Activated CD4-positive, alpha-beta T cell treated with anti-CD3 and anti-CD28 coated beads, Interleukin-2, amount 10 ng/mL, durations not matched to agents 7 days and 5 days (primary cell): ENCODE measurements at places on chromosomes 6 and 20. TPM values are rescaled to one million over a fixed set of nuclear protein-coding genes. Genes with fewer than 3 reads are reported as not detected.
A peak's percentile ranks its signal among the peaks of the same experiment; 100 is the strongest.

DNA sequence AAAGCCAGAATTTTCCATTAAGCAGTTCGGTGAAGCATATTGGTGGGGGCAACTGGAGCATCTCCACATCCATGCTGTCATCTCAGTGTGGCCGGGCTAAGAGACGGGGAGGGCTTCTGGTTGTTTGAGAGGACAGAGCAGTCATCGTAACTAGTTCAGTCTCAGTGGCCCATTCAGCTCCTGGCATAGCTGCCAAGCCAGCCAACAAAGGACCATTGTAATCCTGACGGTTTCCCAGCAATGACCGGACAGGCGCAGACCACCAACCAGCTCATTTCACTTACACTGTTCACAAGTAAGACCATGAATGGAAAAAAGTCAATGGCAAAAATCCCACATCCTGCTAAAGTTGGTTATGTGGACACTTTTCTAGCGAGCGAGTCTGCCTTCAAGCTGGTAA is 14.9 kb upstream of the HDDC2 start:
- no peaks in the 10 kb centered on the region for H3K36me3 ChIP-seq
- no peak overlapping the region for H3K27ac ChIP-seq
- no peaks in the 10 kb centered on the region for H3K4me1 ChIP-seq
- H3K4me3 ChIP-seq, result no peak overlapping the region

DNA sequence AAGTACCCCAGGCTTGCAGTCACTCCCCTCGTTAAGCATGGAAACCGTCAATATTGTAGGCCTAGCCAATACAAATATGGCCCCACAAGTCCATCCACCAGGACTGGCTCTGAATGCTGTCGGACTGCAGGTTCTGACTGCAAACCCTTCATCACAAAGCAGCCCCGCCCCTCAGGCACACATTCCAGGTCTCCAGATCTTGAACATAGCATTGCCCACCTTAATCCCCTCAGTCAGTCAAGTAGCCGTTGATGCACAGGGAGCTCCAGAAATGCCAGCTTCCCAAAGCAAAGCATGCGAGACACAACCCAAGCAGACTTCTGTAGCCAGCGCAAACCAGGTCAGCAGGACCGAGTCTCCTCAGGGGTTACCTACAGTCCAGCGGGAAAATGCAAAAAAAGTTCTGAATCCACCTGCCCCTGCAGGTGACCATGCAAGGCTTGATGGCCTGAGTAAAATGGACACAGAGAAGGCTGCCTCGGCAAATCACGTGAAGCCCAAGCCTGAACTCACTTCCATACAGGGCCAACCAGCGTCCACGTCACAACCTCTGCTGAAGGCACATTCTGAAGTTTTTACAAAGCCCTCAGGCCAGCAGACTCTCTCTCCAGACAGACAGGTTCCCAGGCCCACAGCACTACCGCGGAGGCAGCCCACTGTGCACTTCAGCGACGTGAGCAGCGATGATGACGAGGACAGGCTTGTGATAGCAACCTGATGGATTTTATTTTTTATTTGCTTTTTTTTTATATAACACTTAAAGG is 126.2 kb upstream of the EDN1 start:
- H3K4me3 ChIP-seq, result no peak overlapping the region
- H3K27ac ChIP-seq, result peak overlapping the region; percentile 66
- H3K36me3 ChIP-seq, result peaks cover 28% of the 10 kb centered on the region
- H3K27me3 ChIP-seq, result no peaks in the 10 kb centered on the region
- peaks cover 25% of the 10 kb centered on the region for H3K4me1 ChIP-seq

GRCh38 chr20:44720997-44721784 is 6.0 kb downstream of the CCN5 start:
- H3K27ac ChIP-seq, result no peak overlapping the region
- H3K4me1 ChIP-seq, result no peaks in the 10 kb centered on the region
- H3K4me3 ChIP-seq, result no peak overlapping the region
- H3K27me3 ChIP-seq, result no peaks in the 10 kb centered on the region

DNA sequence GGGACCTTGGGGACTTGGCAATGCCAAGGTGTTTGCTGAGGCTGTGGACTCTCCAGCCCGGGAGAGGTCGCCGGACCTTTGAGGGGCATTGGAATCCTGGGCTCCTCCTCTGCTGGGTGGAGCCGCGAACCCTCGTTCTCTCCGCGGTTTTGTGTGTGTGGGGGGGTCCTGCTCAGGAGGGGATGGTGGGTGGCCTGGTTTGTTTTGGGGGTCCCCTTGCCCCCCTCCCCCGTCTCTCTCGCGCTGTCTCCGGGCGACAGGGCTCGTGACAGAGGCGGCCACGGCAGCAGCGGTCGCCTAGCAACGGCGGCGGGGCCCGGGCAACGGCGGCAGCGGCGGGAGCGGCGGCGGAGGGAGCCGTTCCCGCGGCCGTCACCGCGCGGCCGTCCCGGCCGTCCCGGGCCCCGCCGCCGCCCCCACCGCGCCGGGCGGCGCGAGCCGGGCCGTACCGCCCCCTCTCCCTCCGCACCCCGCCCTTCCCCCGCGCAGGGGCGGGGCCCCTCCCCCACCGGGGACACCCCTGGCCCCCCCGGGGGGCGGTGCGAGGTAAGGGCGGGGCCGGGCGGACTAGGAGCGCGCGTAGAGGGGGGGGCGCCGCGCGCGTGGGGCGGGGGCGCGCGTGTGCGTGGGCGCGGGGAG is 7.8 kb downstream of the SYNGAP1 start:
- peaks cover 86% of the 10 kb centered on the region for H3K4me1 ChIP-seq
- peak; percentile 64 for DNase-seq
- peak overlapping the region; percentile 88 for H3K4me3 ChIP-seq
- H3K27ac ChIP-seq, result peak overlapping the region; percentile 90
- H3K36me3 ChIP-seq, result peaks cover 21% of the 10 kb centered on the region

GRCh38 chr6:32213649-32214048 is 10.2 kb downstream of the NOTCH4 start:
- no peak overlapping the region for H3K4me3 ChIP-seq
- H3K36me3 ChIP-seq, result no peaks in the 10 kb centered on the region
- no peak for DNase-seq
- H3K4me1 ChIP-seq, result no peaks in the 10 kb centered on the region
- H3K27ac ChIP-seq, result no peak overlapping the region

DNA sequence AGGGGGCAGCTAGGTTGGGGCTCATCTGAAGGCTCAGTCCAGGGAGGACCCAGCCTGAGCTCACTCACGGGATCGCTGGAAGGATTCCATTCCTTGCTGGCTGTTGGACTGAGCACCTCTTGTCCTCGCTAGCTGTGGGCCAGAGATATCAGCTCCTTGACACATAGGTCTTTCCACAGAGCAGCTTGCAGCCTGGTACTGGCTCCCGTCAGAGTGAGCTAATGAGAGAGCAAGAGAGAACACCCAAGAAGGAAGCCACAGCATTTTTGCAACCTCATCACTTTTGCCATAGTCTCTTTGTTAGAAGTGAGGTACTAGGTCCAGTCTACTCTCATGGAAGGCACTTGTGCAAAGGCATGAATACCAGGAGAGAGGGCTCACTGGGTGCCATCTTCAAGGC is 179.9 kb downstream of the CDC5L start:
- H3K27ac ChIP-seq, result no peak overlapping the region
- H3K4me3 ChIP-seq, result no peak overlapping the region
- DNase-seq, result no peak
- no peaks in the 10 kb centered on the region for H3K36me3 ChIP-seq

DNA sequence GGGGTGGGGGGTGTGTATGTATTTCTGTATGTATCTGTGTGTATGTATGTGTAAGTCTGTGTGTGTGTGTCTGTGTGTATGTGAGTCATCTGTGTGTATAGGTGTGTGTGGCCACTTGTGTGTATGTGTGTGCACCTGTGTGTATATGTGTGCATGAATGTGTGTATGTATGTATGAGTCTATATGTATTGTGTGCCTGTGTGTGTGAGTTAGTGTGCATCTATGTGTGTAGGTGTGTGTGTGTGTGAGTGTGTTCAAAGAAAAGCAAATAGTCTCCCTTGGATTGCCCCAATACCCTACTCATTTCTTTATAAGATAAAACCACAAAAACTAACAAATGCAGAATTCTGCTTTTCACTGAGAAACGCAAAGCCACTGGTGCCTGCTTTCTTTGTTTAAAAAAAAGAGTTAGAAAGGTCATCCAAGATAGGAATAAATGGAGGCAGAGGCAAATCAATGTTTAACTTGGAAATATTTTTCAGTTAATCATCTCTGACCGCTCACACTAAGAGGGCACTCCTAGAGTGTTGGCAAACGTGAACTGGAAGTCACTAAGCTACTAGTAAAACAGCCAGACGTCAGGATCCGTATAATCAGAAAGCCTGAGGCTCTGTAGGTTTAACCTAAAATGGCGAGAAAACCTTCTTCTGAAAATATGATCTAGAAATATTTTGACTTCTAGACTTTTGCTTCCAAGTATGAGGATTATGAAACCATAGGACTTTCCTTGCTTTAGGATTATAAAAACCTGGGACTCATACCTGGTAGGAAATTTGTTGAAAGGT is 37.4 kb upstream of the JAG1 start:
- H3K4me3 ChIP-seq, result no peak overlapping the region
- H3K36me3 ChIP-seq, result no peaks in the 10 kb centered on the region
- H3K27me3 ChIP-seq, result peaks cover 3% of the 10 kb centered on the region
- H3K4me1 ChIP-seq, result no peaks in the 10 kb centered on the region
- no peak overlapping the region for H3K27ac ChIP-seq

Gene ADGRF5
- not detected for total RNA-seq

Gene SLC17A3
- total RNA-seq, result 0.75 TPM
